ENCODE measurements at places on chromosomes 5 and 9. TPM values are rescaled to one million over a fixed set of nuclear protein-coding genes. Genes with fewer than 3 reads are reported as not detected.

DNA sequence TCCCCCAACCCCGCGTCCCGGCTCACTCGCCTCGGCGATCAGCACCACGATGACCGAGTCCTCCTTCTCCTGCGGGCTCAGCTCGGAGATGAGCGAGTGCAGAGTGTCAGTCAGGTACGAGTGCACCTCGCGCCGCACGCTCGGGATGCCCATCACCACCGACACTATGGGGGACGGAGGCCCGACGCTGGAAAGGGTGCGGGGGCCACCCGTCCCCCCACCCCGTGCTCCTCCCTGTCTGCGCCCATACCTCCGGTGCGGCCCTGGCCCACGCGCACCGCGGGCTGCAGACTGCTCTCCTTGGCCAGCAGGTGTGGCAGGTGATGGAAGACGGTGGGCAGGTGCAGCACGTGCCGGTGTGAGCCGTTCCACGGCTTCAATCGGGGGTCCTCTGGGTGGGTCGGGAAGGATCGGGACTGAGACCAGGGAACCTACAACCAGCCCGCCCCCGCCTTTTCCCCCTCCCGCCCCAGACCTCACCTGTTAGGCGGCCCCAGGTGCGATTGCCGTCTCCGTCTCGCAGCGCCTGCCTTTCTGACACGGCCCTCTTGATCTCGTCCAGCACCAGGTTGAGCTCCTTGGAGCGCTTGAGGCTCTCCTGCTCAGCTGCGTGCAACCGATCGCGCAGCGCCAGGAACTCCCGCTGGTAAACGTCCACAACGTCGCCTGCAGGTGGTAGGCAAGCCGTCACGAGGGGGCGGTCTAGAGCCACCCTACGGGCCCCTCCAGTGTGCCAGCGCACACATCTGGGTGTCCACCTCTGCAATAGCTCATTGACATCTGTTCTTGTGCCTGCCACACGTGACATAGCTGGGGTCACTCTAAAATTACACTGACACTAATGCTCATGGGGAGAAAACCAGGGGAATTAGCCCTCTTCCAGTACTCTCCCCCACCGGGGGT, 5.1 kb downstream of the MGAT4B start:
- H3K27me3 ChIP-seq, result no peaks in the 10 kb centered on the region
- DNase-seq, result peak; percentile 82

DNA sequence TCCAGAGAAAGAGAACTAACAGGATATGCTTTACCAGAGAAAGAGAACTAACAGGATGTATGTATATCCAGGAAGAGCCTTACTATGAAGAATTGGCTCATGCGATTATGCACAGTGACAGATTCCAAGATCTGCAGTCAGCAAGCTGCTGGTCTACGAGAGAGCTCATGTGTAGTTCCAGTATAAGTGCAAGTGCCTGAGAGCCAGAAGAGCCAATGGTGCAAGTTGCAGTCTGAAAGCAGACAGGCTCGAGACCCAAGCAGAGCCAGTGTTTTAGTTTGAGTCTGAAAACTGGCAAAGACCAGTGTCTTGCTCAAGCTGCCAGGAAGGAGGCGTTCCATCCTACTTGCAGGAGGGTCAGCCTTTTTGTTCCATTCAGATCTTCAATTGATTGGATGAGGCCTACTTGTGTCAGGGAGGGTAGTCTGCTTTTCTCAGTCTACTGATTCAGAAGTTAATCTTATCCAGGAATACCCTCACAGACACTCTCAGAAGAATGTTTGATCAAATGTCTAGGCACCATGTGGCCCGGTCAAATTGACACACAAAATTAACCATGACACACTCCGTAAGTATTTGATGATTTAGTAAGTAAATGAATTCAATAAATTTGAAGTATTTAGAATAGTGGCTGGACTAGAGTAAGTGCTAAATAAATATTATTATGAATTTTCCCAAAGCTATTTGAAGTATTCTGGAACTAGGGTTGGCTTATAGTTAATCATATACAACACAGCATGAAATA, 372.1 kb upstream of the SGCD start:
- no peaks in the 10 kb centered on the region for H3K27me3 ChIP-seq
- no peaks in the 10 kb centered on the region for H3K4me1 ChIP-seq
- no peak overlapping the region for H3K4me3 ChIP-seq
- no peak for DNase-seq

DNA sequence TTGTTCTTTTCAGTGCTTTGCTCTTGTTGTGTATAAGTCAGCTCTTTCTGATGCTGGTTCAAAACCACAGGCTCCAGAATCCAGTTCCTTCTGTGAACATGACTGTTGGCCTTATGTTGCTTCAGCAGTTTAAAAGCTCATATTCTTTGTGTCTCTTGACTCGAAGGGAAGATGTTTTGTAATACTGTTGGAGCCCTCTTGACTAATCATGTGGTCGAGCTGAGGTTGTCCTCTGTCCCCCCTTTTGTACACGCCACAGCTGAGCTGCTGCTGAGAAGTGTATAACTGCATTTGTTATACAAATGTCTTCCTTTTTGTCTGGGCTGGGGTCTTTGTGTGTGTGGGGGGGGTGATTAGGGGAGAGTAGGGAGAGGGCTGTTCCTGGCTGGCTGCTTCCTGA, 35.8 kb downstream of the SLC36A1 start:
- no peaks in the 10 kb centered on the region for H3K4me1 ChIP-seq
- H3K36me3 ChIP-seq, result peaks cover 24% of the 10 kb centered on the region
- peak; percentile 11 for DNase-seq
- H3K27me3 ChIP-seq, result no peaks in the 10 kb centered on the region

DNA sequence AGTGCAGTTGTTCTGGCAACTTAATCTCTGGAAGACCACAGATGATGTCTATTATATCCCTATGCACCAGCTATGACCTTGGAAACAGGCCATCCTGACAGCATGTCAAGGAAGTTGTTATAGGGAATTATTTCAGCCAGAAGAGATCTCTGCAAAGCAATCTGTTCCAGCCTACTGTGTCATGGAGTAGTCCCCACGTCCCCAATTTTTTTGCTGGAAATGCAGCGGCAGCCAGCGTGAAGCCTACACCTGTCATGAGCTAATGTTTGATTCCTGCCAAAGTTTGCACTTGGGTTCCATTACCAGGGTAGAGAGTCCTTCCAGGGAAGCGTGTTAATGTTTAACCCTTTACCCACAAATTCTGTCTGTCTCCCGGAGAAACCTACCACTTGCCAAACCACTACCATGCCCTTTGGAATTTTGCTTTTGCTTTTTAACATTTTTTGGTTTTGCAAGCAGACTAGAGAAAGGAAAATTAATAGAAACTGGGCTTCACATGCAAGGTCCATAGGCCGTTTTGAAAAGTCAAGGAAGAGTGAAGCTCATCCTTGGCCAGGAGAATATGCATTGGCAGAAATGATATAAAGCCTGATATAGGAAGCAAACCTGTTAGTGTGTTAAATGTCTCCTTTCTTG, 174.9 kb upstream of the SPRY4 start:
- H3K4me1 ChIP-seq, result no peaks in the 10 kb centered on the region
- no peak overlapping the region for H3K4me3 ChIP-seq
- H3K36me3 ChIP-seq, result no peaks in the 10 kb centered on the region
- H3K27ac ChIP-seq, result no peak overlapping the region
- no peaks in the 10 kb centered on the region for H3K27me3 ChIP-seq

DNA sequence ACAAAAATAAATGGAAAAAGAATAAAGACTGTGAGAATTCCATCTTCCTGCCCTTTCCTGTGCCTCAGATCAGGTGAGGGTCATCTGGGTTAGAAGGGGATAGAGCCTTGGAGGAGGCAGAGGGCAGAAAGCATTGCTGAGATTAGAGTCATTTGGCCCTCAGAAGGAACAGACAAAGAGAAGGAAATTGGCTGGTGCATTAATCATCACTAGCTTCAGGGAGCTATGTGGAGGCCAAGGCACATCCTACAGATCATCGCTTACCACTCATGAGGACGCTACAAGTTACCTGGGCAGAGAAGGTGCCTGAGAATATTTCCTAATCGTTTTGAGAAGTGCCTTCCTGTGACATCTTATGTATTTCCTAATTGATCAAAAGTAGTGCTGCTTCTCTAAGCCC, 74.5 kb downstream of the C7 start:
- no peak overlapping the region for H3K27ac ChIP-seq
- no peaks in the 10 kb centered on the region for H3K27me3 ChIP-seq
- no peak overlapping the region for H3K4me3 ChIP-seq
- no peaks in the 10 kb centered on the region for H3K4me1 ChIP-seq

- H3K4me1 ChIP-seq, result peaks cover 4% of the 10 kb centered on the region
- no peaks in the 10 kb centered on the region for H3K36me3 ChIP-seq
These were observed 20.7 kb downstream of the FAXDC2 start for GRCh38 chr5:154829589-154830218.

- no peaks in the 10 kb centered on the region for H3K27me3 ChIP-seq
- no peak overlapping the region for H3K27ac ChIP-seq
- no peaks in the 10 kb centered on the region for H3K4me1 ChIP-seq
- DNase-seq, result no peak
- H3K36me3 ChIP-seq, result no peaks in the 10 kb centered on the region
These were observed 203.1 kb downstream of the ROR2 start for GRCh38 chr9:91746904-91747303.

GRCh38 chr9:137452006-137452760, 7.0 kb downstream of the NSMF start:
- H3K27me3 ChIP-seq, result no peaks in the 10 kb centered on the region
- peaks cover 12% of the 10 kb centered on the region for H3K36me3 ChIP-seq
- H3K4me1 ChIP-seq, result peaks cover 10% of the 10 kb centered on the region
- no peak overlapping the region for H3K4me3 ChIP-seq
- no peak overlapping the region for H3K27ac ChIP-seq

- no peaks in the 10 kb centered on the region for H3K27me3 ChIP-seq
- no peak for DNase-seq
- no peak overlapping the region for H3K4me3 ChIP-seq
- no peaks in the 10 kb centered on the region for H3K4me1 ChIP-seq
- no peak overlapping the region for H3K27ac ChIP-seq
- H3K36me3 ChIP-seq, result no peaks in the 10 kb centered on the region
These were observed 61.0 kb downstream of the STX17 start for GRCh38 chr9:99967457-99967856.

DNA sequence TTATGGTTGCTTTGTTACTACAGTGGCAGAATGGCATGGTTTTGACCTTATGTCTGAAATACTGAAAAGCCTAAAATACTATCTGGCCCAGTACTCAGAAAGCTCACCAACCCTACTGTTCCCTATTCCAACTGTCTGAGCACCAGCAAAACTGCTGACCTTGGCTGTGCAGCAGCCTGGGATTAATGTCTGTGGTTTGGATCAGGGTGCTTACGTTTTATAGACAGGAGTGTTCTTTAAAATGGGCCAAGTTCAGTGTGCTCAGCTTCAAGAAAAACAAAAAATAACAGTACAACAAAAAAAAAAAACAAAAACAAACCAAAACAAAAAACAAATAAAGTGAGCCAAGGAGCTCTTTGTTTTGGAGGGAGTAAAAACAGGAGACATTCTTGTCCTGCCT, 36.4 kb downstream of the SLC28A3 start:
- H3K4me1 ChIP-seq, result peaks cover 6% of the 10 kb centered on the region
- peak; percentile 48 for DNase-seq
- no peaks in the 10 kb centered on the region for H3K36me3 ChIP-seq
- H3K4me3 ChIP-seq, result no peak overlapping the region
- H3K27me3 ChIP-seq, result no peaks in the 10 kb centered on the region
- H3K27ac ChIP-seq, result no peak overlapping the region

The NME5 gene
- total RNA-seq, result 2.6 TPM

The C9orf72 gene
- total RNA-seq, result 15.9 TPM

All from adrenal gland (tissue), 19 donors.